Activated T-helper 2 cell treated with anti-CD3 and anti-CD28 coated beads, Interferon-gamma antibody, Interleukin-2, Interleukin-4, amounts not matched to agents 10 μg/mL and 5 μg/mL and 100 μg/mL, durations not matched to agents 14 hours and 24 hours and 36 hours (primary cell): ENCODE measurements at places on chromosomes 12 and 14. TPM values are rescaled to one million over a fixed set of nuclear protein-coding genes. Genes with fewer than 3 reads are reported as not detected.

Gene NUAK1
- total RNA-seq: 0.02 and 0.11 TPM in 2 replicates

Gene SLC7A8
- total RNA-seq: 5.3 and 5.4 TPM in 2 replicates

Gene KRT3
- not detected in 2 replicates for total RNA-seq

DNA sequence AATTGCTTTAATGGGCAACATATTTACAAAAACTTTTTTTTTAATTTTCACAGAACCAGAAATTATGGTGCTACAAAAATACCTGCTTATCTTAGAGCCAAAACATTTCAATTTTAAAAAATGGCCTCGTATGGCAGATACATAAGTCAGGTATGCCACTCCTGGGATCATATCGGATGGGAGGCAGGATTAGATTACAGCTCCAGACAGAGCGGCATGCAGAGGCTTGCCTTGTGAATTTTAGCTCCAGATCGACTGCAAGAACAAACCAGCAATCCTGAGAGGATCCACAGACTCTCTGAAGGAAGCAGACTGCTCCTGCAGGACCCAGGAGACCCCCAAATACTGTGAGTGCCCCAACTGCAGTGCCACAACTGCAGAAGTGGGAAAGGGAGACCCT, 169.3 kb upstream of the AMIGO2 start:
- no peak for DNase-seq

- no peak for DNase-seq
Measured at GRCh38 chr14:87044807-87045206, 948.2 kb downstream of the GALC start.

DNA sequence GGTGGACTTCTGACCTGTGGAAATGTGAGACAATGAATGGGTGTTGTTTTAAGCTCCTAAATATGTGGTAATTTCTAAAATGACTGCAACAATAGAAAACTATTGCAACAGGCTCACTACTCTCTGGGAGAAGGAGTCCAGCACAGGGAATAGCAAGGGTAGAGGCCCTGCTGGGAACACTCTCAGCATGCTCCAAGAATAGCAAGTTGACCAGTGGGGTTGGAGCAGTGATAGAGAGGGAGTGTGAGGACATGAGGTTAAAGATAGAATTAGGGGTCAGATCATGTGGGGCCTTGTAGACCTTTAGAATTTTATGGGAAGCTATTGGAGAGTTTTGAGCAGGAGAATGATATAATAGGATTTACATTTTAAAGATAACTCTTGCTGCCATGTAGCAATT, 346.7 kb upstream of the CCDC196 start:
- no peak for DNase-seq

DNA sequence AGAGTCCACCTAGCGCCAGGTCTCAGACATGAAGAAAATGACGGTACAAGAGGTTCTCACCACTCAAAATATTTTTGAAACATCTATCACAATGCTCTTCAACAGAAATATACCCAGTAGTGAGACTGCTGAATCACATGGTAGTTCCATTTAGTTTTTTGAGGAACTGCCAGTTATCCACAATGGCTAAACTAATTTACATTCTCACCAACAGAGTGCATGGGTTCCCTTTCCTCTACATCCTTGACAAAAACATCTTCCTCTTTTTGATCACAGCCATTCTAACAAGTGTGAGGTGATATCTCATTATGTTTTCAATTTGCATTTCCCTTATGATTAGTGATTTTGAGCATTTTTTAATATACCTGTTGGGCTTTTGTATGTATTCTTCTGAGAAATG, 5.7 kb upstream of the GPR65 start:
- DNase-seq: no peak

- peak; percentile 51 for DNase-seq
Measured at GRCh38 chr14:24013654-24014514, 25.2 kb downstream of the DHRS4L2 start.

DNA sequence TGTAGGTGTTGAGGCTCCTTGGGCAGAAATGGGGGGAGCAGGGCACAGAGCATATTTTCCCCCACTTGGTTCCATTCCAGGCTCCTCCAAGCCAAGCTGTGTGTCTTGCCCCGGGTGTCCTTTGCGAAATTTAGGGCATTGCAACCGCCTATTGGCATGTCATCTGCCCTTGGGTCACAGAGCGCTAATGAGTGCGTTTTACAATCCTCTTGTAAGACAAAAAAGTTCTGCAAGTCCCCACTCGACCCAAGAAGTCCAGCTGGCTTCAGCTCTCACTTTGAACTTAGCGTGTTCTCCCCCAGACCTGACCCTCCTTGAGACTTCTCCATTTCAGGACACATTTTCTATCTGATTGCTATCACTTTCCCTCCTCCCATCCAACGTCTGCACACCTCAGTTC, 6.1 kb upstream of the LRTM2 start:
- DNase-seq: no peak
